Activated effector memory CD4-positive, alpha-beta T cell treated with anti-CD3 and anti-CD28 coated beads, Interleukin-2, amount 50 U/mL, for 16 hours (primary cell): ENCODE measurements at places on chromosomes 16 and 17.

GRCh38 chr17:50828508-50829170 is 6.7 kb upstream of the WFIKKN2 start:
- DNase-seq, result no peak

- no peak for DNase-seq
Observed at GRCh38 chr16:85759631-85760419, 8.9 kb upstream of the C16orf74 start.

DNA sequence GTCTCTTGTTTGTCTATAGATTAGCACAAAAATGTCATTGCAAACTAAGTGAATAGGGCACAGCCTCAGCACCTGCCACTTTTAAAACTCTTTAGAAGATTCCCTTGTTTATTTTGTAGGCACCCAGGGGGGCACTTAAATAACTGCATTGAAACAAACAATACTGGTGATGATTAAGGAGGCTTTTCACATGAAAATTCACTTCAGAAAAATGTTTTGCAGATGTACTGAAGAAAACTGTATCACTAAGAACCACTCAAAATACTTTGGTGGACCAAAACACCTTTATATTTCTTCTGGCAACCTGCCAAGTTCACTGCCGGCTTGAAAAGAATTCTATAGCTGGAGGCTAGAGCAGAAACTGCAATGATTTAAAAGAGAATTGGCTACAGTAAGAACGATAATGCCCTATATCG is 281.5 kb downstream of the TOX3 start:
- no peak for DNase-seq

- DNase-seq, result no peak
Observed at GRCh38 chr17:29149431-29150064, 30.6 kb downstream of the MYO18A start.

- no peak for DNase-seq
Observed at GRCh38 chr17:80737106-80738019, 192.7 kb downstream of the RPTOR start.

DNA sequence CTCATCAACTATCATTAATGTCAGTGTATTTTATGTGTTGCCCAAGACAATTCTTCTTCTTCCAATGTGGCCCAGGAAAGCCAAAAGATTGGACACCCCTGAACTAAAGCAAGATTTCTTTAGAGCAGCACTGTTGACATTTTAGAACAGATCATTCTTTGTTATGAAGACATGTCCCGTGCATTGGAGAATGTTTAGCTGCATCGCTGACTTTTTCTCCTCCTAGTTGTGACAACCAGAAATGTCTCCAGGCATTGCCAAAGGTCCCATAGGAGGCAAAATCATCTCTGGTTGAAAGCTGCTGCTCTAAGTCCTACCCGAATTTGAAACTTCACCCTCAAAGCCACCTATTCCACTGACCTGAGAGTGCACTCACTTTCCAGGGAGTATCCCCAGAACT is 62.7 kb upstream of the IRX6 start:
- no peak for DNase-seq

DNA sequence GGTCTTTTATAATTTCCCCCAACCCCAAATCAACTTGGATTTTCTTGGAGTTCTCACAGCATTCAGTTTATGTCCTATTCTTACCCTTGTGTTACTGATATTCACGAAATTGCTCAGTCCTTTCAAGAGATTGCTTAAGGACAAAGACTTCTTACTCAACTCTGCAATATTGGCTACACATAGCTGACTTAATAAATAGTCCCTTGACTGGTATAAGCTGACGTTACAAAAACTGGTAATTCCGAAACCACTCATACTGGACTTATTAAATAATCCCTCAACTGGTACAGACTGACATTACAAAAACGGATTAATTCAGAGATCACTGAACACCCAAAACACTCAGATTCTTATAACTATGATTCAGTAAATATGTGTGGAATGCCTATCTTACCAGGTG is 860 bp downstream of the TIGD7 start:
- no peak for DNase-seq

GRCh38 chr16:84323606-84324005 is 28.9 kb downstream of the WFDC1 start:
- no peak for DNase-seq

GRCh38 chr16:51167170-51167895 is 16.3 kb upstream of the SALL1 start:
- no peak for DNase-seq

DNA sequence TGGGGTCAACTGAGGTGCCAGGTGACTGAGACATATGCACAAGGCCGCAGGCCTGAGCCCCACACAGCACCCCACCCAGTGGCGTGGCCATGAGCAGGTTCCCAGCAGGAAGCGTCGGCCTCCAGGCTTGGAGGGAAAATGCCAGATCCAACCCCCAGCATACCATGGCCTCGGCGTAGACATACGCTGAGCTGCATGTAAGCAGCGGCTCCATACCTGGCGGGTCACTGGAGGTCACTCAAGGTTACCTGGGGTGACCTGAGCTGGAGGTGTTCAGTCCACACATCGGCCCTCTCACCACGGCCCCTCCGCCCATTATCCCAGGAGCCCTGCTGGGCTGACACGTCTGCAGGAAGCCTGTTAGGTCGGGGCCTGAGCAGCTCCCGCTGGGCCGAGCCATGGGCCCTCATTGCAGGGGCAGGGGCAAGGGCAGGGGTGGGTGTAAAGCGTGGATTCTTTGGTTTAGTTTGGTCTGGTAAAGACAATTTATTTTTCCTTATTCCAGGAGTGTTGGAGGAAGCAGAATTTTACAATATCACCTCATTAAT is 15.2 kb downstream of the KCTD5 start:
- no peak for DNase-seq
